Kidney (tissue), 22 donors: ENCODE measurements at places on chromosomes 12 and 14. TPM values are rescaled to one million over a fixed set of nuclear protein-coding genes. Genes with fewer than 3 reads are reported as not detected.

The GPR84 gene
- 1.7 TPM for total RNA-seq

The PAH gene
- total RNA-seq: 8.7 TPM

The TAS2R8 gene
- not detected for total RNA-seq

The GPR137C gene
- 0.54 TPM for total RNA-seq

The PRH2 gene
- total RNA-seq: not detected

The PTGER2 gene
- total RNA-seq: 10.0 TPM

The SLC5A8 gene
- total RNA-seq: 1.6 TPM

The BDKRB1 gene
- total RNA-seq: 1.2 TPM

The CD27 gene
- total RNA-seq: 6.6 TPM

The KRT8 gene
- 546 TPM for total RNA-seq

The PFKM gene
- 67.7 TPM for total RNA-seq

The CCDC88C gene
- total RNA-seq: 32.8 TPM

The DTD2 gene
- 16.2 TPM for total RNA-seq

The VDR gene
- 14.8 TPM for total RNA-seq

The DPPA3 gene
- total RNA-seq: not detected

The HAL gene
- 0.88 TPM for total RNA-seq

The A2M gene
- 971 TPM for total RNA-seq

The C12orf75 gene
- total RNA-seq: 127 TPM

The ARHGEF25 gene
- total RNA-seq: 15.0 TPM

The CACNA1C gene
- 17.4 TPM for total RNA-seq

The CCDC177 gene
- not detected for total RNA-seq

The TAS2R19 gene
- 4.6 TPM for total RNA-seq

The TAS2R13 gene
- 2.8 TPM for total RNA-seq

The KCNH5 gene
- total RNA-seq: not detected

The HCAR1 gene
- 0.72 TPM for total RNA-seq

The PLXNC1 gene
- 11.6 TPM for total RNA-seq

The KCNC2 gene
- total RNA-seq: not detected

The ARID4A gene
- 32.5 TPM for total RNA-seq

The OR4N2 gene
- not detected for total RNA-seq

The DHRS2 gene
- total RNA-seq: 0.31 TPM

The IGF1 gene
- 7.2 TPM for total RNA-seq

The DLK1 gene
- total RNA-seq: not detected

The ABHD12B gene
- not detected for total RNA-seq

The CALM1 gene
- total RNA-seq: 328 TPM

The KANSL2 gene
- 32.2 TPM for total RNA-seq

The ACVRL1 gene
- 88.4 TPM for total RNA-seq

The KRT7 gene
- 1,490 TPM for total RNA-seq

The SLC39A2 gene
- not detected for total RNA-seq

The OLR1 gene
- 6.7 TPM for total RNA-seq

The SERPINA9 gene
- total RNA-seq: not detected

The MYF6 gene
- not detected for total RNA-seq

The OTOGL gene
- 0.47 TPM for total RNA-seq

The PDE3A gene
- 18.3 TPM for total RNA-seq

The INTS13 gene
- total RNA-seq: 11.6 TPM

The RAD9B gene
- total RNA-seq: 1.0 TPM

The BIN2 gene
- total RNA-seq: 15.6 TPM

The ESR2 gene
- 2.5 TPM for total RNA-seq

The MANSC1 gene
- total RNA-seq: 38.7 TPM

The PLA2G1B gene
- not detected for total RNA-seq

The TMEM229B gene
- 7.8 TPM for total RNA-seq

The DHRS4 gene
- total RNA-seq: 23.4 TPM
